ENCODE measurements at places on chromosomes 1 and 21. TPM values are rescaled to one million over a fixed set of nuclear protein-coding genes. Genes with fewer than 3 reads are reported as not detected.

The CRNN gene
- not detected for polyA plus RNA-seq

The S100A8 gene
- polyA plus RNA-seq: 4.7 TPM

The TAS1R1 gene
- polyA plus RNA-seq: 3.7 TPM

The UTS2 gene
- polyA plus RNA-seq: not detected

The NPHS2 gene
- not detected for polyA plus RNA-seq

The HIVEP3 gene
- polyA plus RNA-seq: 2.4 TPM

The RGS1 gene
- 3.7 TPM for polyA plus RNA-seq

The CBR3 gene
- polyA plus RNA-seq: 3.0 TPM

The FHAD1 gene
- polyA plus RNA-seq: 0.52 TPM
